NCI-H2107 (cell line): ENCODE measurements at places on chromosomes 1 and 21.

- no peak for DNase-seq
Observed at GRCh38 chr1:109279615-109280278, 3.2 kb downstream of the PSRC1 start.

DNA sequence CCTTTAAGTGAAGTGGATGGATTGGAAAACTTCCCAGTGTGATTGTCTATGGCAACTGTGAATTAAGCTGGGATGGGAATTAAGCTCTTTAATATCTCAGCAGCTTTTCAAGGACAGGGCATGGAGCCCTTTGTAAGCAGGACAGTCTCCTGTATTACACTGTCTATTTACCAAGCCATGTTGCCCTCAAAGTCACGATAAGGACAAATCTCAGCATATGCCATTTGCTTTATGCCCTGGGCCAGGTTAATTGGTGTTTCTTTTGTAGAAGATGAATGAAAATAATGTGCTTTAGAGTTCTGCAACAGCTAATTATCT is 17.6 kb downstream of the UTP25 start:
- DNase-seq: peak; percentile 68

- DNase-seq: no peak
Observed at GRCh38 chr1:78678324-78678723, 28.7 kb downstream of the IFI44 start.

- DNase-seq: no peak
Observed at GRCh38 chr1:159492575-159493323, 43.1 kb downstream of the OR10J5 start.

GRCh38 chr1:243379706-243380105 is 123.9 kb downstream of the SDCCAG8 start:
- DNase-seq: no peak

DNA sequence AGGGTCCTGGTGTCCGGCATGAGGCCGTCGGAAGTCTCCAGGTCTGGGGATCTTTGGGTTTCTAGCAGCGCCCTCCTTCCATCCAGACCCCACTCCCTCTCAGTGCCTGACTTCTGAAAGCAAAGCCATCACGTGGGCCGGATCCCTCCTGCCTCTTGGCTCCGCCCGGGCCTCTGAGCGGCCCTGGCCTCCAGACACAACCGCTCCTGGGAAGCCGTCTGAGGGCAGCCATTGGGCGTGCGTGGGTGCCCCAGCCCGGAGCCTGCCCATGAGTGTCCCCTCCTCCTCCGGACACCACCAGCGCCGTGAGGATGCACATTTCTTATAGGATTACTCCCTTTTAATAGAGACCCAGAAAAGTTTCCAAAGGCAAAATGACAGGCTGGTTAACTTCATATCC is 137.0 kb upstream of the ARHGEF16 start:
- DNase-seq: no peak

GRCh38 chr1:16053781-16054502 is 10.4 kb downstream of the CLCNKB start:
- DNase-seq: no peak

DNA sequence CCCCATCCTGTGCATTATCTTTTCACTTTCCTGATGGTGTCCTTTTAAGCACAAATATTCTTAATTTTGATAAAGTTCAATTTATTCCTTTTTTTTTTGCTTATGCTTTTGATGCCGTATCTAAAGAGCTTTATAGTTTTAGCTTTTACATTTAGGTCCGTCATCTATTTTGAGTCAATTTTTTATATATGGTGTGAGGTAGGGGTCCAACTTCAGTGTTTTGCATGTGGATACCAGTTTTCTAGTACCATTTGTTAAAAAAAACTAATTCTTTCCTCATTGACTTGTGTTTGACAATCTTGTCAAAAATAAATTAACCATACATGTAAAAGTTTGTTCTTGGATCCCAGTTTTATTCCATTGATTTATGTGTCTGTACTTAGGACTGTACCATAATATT is 4.9 kb downstream of the MTF2 start:
- no peak for DNase-seq

DNA sequence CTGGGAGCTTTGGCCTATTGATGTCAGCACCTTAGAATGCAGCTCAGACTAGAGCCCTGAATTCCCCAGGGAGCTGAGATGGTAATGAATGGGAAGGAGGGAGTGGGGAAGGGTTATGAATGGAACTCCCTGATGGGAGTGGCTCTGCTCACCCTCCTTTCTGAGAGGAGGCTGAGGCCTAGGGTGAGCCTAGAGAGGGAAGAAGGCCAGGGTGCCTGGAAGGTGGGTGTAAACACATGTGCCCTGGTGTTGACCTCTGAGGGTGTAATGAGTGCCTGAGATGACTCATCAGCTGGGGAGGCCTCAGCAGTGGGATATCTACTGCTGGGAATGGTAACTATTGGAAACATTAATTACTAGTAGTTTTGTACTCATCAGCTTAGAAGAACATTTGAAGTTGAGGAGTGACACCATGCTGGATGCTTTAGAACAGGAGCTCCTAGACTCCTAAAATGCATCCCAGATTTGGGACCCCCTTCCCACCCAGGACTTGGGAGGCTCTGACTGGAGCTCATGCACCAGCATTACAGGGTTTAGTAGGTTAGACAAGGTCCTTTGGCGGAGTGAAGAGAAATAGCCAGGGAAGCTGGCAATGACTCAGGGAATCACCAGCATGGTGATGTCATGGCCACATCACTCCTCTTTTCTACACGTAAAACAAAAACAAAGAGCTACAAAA is 16.0 kb upstream of the PIGV start:
- DNase-seq: no peak

DNA sequence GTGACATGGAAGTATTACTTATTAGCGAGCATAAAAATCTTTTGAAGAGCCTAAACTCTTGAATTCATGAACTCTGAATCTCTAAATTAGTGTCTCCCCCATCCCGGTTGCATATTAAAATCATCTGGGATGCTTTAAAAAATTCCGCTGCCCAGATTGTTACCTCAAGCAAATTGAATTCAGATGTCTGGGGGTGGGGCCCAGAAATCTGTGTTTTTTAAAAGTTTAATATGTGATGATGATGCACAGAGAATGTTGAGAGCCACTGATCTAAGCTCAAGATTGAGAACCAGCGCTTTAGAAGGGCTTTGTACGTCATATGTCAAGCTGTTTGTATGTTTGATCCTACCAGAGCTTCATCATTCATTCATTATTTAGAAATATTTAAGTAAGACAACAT is 446.8 kb downstream of the NUF2 start:
- DNase-seq: no peak

DNA sequence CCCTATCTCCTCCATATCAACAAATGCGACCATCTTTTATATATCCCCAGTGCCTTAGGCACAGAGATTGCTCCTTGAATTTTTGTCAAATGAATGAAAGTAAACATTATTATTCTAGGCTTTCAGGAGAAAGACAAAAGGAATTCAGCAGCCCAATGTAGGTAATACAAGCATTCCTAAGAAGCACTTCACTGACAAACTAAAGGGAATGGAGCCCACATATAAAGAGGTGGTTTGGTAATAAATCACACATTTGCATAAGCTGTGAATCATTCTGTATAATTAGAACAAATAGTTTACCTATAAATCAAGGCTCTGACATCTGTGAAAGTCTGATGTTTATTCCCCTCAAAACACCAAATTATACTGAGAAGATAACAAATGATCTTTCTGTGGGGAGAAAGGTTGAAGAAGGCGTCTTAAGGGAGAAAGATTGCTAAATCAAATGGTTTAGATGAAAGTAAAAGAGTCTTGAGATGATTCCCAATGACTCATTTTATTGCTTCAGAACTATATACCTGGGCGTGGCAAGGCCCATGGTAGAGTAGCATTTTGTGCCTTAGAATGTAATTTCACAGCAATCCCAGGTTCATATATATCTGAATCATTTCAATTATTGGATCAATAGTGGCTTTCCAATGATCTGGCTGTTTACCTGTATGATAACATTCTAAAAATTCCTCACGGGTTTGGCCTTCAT is 558.1 kb downstream of the AGBL4 start:
- no peak for DNase-seq

GRCh38 chr1:92922356-92923035 is 38.8 kb downstream of the DIPK1A start:
- DNase-seq: no peak
